ENCODE measurements at places on chromosomes 11 and 22.

DNA sequence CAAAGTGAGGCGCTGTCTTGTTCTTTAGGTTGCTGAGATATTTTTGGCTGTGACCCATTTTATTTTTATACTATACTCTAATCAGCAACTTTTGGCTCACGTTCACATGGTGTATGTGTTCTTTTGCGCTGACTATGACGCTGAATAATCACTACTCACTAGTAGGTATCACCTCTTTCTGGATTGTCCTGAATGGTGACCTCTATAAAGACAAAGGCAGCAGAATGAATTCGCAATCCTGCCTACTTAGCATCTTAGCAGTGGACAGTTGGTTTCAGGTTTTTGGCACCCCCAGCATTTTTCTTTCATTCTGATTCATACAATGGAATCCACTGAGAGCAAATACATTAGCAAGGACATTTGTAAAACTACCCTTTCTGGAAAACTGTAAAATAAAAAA is 351.3 kb downstream of the JRKL start:
- no peak for DNase-seq

DNA sequence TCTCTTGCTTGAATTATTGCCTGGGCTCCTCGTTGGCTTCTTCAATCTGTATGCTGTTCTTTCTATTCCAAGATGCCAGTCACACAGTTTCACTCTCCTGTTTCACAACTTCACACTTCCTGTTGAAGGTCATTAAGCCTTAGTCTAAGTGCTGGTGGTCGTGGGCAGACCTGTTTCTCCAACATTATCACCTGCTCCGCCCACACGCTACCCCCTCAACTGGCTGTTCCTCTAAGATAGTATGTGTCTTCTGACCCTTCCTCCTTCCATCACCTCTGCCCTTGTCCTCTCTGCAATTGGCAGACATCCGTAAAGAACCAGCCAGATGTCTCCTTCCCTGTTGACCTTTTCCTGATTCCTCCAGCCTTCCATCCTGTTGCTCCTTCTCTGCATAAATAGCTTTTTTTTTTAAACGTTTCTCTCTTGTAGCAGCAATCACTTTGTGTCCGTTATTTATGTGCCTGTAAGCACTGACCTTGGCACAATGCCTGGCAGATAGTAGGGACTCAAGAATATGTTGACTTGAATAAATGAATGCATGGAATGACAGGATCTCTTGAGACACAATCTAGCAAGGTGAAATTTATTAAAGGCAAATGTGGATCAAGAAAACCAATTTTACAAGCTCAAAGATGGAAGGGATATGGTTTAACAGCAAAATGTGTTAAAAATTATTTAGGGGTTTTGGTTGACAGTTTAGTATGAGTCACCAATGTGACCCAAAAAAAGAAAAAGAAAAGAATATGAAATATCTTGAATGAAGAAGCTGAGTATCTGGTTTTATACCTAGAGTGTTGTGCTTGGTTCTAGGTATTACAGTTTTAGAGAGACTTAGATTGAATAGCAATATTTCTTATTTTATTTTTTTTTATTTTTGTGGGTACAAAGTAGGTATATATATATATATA is 12.6 kb downstream of the DIXDC1 start:
- no peak for DNase-seq

GRCh38 chr11:33390944-33391892 is 134.0 kb downstream of the HIPK3 start:
- no peak for DNase-seq

DNA sequence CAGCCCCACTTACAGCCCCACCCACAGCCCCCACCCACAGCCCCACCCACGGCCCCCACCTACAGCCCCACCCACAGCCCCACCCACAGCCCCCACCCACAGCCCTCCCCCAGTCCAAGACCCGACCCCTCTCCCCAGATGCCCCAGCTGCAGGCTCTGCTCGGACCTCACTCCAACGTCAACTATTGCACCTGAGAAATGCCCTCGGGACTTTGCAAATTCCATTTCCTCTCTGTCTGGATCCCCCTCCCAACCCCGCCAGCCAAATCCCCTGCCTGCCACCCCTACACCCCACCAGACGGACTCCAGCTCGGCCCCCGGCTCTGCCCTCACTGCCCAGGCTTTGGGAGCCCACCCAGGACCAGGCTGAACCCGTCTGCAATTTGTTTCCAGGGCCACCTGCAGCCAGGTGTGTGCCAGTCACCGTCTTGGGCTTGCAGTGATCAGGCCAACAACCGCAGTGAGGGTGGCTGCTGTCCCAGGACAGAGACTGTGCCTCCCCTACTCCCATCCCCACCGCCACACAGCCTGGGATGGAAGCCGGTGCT is 662.8 kb downstream of the BRD1 start:
- DNase-seq, result no peak

DNA sequence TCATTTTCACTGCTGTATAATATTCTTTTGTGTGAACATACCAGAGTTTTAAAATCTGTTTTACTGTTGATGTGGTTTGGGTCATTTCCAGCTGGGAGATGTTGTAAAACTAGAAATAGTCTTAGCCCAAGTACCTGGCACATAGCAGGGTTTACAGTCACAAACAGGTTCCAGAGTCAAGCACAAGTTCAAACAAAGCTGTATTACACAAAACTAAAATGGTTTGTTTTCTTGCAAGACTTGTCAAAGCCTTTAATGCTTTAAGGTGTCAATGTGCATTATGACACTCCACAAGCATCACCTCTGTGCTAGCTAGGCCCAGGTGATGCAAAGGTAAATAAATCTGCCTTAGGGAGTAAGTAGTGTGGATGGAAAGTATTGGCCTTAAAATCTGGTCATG is 379.1 kb downstream of the MN1 start:
- no peak for DNase-seq

- DNase-seq, result no peak
These were observed 32.8 kb downstream of the CELSR1 start for GRCh38 chr22:46504584-46504983.

DNA sequence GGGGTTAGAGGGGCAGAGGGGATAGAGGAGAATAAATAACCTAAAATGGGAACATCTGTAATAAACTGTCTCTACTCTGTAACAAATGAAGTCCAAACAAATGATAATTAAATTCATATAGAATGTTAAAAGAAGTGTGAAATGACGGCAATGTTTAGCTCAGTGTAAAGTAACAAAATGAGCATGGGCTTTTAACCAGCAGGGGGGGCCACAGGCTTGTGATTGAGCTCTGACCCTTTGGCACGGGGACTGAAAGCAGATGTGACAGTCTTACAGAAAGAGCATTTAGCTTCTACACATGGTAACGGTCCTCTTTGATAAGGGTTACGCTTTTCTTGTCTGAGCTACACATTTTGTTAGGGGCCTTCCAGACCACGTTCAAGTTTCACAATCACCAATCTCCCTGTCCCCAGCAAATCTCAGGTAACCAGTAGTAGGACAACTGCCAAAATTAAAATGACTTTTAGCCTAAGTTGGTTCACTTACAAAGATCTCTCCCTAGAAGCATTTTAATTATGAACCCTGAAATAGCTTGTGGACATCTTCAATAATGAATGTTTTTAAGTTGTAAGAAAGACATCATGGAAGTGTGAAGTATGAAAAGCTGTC is 262.5 kb downstream of the DCDC1 start:
- peak; percentile 18 for DNase-seq

GRCh38 chr22:49348631-49349030 is 479.0 kb downstream of the BRD1 start:
- no peak for DNase-seq

GRCh38 chr11:122756417-122756816 is 81.9 kb upstream of the CRTAM start:
- DNase-seq, result no peak

DNA sequence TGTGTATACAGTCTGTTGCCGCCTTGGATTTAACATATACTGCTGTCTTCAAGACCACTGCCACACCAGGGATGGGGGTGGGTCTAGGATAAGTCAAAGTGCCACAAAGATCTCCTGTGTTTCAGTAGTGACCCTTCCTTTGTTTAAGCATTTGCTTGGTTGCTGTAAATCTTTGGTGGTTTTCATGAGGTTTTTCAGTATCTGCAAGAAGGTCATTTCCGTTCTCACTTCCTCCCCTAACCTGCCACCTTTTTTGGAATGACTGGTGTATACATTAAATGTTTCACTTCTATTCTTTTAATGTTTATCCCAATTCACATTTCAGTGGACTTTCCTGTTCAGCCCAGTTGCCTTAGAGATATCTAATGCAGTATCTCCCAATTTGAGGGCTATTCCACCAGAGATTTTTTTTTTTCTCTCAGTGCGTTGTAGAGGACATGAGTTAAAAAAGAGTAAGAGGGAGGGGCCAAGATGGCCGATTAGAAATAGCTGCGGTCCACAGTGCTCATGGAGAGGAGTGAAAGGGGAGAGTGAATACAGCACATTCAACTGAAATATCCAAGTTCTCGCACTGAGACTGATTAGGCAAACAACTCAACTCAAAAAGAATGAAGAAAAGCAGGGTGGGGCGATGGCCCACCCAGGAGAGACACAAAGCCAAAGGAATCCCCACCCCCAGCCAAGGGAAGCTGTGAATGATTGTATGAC is 43.2 kb downstream of the USP47 start:
- no peak for DNase-seq

- DNase-seq, result no peak
These were observed 28.0 kb upstream of the OR56B4 start for GRCh38 chr11:6079463-6079862.

DNA sequence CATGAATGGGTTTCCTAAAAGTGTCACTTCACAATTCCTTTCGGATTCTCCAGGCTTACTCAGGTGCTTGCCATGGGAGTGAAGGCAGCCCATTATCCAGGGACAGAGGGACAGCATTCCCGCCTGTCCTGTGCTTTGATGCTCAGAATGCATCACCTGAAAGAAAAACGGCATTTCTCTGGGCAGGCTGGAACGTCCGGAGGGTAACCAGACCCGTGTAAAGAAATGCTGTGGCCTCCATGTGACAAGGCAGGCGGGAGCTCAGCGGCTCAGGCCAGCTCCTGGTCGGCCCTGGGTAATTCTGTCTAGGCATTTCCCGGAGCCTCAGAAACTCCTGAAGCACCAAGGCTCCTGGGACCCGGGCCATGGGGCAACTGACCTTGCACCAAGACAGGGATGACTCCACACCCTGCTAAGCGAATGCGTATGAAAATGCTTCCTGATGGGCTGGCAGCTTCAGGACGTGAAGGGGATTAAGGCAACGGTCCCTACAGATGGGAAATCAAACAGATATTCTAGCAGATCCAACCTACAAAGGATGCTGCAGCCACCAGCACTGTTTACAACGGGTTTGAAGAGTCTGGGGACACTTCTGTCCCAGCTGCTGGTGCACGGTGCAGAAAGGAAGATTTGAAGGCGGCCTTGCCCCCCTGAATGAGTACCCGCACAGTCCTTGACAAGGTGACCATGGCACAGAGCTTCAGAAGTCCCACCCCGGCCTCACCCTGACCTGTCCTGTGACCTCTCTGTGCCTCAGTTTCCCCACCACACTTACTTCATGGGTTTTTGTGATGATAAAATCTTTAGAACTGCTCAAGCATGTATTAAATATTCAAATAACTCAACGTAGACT is 13.6 kb upstream of the FGF3 start:
- DNase-seq, result no peak

GRCh38 chr22:50219800-50220602 is 19.2 kb downstream of the SELENOO start:
- no peak for DNase-seq

GRCh38 chr22:25172153-25172552 is 27.5 kb upstream of the CRYBB3 start:
- DNase-seq, result no peak

DNA sequence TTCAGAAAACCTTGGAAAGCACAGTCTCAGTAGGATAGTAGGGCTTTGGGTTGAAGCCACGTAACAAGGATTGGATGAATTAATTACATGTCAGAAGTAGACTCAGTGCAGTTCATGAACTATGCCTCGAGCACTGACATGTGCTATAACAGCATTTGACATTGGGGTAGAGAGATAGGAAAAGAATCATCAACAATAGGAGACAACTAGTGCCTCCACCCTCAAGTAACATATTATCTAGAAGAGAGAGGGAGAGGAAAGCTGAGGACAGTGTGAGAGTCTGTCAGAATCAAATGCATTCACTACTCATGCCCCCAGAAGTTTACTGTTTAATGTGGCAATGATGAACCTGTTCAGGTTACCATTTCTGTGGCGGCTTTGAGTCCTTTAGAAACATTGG is 26.4 kb downstream of the MMP13 start:
- no peak for DNase-seq

DNA sequence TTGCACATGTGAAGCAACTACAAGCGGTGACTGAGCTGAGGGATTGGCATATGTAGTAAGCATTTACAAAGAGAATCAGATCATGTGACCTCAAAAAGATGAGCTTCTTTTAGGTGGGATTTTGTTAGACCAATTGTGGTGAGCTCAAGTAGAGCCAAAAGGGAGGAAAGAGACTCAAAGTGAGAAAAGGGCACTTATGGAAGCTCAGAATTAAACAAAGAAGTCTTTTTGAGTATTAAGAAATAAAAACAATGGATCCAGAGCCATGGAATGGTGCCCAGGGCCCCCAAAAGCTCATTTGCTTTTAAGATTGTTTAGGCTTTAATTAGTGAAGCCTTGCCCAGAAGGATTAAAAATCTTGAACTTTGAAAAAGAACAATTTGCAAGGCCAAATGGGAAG is 246.7 kb upstream of the MPPED2 start:
- no peak for DNase-seq

DNA sequence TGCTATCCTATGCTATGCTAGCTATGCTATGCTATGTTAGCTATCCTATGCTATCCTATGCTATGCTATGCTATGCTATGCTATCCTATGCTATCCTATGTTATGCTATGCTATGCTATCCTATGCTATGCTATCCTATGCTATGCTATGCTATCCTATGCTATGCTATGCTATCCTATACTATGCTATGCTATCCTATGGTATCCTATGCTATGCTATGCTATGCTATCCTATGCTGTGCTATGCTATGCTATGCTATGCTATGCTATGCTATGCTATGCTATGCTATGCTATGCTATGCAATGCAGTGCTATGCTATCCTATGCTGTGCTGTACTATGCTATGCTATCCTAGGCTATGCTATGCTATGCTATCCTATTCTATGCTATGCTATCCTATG is 8.6 kb upstream of the MS4A1 start:
- no peak for DNase-seq

GRCh38 chr22:50490531-50491308 is 4.1 kb downstream of the MIOX start:
- DNase-seq, result no peak

DNA sequence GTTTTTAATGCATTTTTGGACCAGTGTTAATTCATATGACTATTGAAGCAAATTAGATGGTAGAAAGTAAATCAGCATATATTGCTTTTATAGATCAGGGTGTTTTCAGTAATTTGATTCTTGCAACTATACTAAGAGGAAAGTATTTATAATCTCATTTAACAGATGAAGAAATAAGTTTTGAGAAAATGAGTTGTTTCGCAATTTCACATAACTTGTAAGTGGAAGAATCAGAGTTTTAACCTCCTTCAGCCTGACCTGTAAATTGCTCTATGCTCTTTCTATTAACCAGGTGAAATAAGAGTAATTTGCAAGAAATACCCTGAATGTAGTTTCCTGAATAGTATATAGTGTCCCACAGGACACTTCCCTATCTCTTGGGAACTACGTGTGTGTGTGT is 1106.8 kb upstream of the RAG2 start:
- DNase-seq, result no peak
